WTC11 (cell line): ENCODE measurements at places on chromosomes 2 and 18. TPM values are rescaled to one million over a fixed set of nuclear protein-coding genes. Genes with fewer than 3 reads are reported as not detected.

DNA sequence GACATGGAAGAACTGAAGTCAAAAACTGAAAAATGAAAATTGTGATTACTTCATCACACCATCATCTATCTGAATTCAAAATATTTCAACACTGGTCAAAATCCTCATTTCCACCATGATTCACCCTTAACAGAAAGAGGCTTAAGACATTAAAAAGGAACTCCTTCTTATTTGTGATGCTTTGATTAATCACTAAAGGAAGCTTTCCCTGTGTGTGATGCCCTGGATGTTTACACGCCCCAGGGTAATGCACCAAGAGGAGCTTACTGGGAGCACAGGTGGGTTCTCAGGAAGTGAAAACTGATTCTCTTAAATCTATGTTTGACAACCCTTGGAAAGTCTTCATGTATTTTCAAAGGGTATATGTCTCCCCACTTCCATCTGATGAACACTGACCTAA is 11.5 kb downstream of the GRB14 start:
- DNase-seq, result no peak

DNA sequence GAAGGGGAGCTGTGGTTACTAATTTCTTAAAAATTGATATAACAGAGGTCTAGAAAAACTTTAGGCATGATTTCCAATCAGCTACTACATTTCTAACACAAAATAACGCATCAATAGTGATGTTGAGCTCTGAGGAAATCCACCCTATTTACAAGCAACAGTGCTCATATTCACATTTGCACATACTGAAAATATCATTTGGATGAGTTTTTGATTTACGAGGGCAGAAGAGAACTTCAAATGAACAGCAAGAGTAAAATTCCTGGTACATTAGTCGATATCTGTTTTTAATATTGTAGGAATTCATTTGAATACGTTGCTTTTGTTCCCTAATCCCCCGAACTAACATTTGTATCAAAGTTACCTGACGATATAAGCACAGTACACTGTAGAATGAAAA is 761.0 kb upstream of the POU3F3 start:
- no peak for DNase-seq

DNA sequence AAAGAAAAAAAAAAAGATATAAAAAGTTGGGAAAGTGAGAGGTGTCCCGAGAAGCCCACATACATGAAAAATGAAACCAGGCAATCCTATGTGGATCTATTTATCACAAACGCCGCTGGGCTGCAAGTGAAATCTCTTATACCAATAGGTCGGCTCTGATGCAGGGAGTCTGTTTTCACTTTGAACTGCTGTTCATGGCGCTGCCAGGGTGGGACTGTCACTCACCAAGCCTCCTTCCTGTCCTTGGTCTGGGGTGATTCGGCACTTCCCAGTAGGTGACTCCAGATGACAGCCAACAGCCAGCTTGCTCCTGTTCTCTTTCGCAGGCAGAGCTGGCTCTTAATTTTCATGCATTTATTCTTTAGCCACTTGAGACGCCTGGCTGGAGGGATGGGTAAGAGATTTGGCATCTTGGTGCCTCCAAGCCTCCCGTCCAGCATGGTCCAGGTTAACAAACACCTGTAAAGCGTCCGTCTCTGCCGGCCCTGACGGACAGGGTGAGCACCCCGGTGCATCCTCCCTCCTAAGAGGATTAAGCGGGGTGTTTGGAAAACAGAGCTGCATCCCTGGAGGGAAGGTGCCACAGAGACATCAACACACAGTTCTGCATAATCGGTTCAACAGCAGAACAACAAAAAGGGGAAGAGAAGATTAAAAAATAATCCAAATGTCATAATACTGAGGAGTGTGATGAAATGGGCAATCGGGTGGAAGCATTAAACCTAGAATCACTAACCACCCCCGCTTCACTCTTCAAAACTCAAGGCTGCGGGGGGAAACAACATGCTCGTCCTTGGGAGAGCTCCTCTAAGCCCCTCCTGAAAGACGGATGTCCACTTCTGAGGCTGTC is 58.7 kb downstream of the STEAP3 start:
- DNase-seq, result no peak

DNA sequence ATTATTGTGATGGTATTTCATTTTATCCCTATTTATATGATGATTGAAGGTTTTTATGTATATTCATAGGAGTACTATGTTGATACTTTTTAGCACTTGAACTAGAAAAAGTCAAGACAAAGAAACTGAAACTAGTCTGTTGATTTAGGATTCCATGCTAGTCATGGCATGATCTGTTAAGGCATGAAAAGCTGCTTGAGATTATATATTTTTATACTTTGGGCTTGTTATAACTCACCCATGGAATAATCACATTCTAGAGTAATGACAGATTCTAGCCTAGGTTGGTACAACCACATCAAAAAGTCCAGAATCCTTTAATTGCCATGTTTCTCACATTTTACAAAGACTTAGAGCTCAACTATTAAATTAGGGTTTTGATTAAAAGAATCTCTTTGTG is 472.6 kb upstream of the CELF4 start:
- no peak for DNase-seq

DNA sequence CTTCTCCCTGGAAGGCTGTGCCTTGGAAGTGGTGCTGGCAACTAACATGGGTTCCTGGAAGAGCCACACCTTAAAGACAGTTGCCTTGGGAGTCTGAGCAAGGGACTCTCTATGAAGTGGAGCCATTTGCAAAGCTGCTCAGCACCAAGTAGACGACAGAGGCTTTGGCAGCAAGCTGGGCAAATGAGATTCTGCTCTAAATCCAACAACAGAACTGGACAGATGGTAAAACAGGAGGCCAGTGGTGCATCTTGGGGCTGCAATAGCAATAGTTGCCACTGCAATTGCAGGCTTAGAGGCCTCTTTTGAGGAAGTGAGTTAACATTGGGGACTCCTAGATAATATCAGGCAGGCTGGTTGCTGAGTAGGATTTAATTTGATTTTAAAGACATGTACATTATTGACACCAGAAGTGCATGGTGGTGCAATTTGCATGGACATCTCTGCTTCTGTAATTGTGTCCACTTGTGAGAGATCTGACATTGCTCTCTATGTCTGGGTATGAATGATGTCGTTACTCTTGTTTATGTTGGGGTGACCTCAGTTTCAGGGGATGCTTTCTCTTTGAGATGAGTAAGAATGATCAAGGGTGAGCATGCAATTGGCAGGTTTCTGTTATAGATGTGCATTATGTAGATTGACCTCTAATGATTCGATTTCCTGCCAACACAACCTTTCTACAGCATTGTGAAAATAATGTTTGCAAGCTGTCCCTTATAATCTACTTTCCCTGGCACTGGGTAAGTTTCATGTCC is 568.3 kb upstream of the MEX3C start:
- DNase-seq, result no peak

- no peak for DNase-seq
These were observed 6.7 kb downstream of the ALS2 start for GRCh38 chr2:201773990-201774389.

DNA sequence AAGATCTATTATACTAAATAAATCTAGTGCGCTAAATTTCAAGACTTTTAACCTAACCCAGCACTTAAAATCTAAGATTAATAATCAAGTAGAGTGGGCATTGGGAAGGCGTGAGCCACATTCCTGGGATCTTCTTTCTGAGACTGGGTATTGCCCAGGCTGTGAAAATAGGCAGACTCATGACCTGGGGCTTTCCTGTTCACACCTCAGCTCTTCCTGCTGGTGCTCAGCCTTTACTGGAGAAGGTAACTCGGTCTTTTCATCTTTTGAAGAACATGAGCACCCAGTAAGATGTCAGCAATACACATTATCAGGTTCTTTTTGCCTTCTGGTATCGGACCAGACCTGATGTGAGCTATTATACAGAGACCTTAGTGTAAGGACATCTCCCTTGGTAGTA is 500.5 kb downstream of the PLCL1 start:
- no peak for DNase-seq

- DNase-seq, result no peak
These were observed 40.4 kb downstream of the PLEKHM3 start for GRCh38 chr2:207984765-207985480.

DNA sequence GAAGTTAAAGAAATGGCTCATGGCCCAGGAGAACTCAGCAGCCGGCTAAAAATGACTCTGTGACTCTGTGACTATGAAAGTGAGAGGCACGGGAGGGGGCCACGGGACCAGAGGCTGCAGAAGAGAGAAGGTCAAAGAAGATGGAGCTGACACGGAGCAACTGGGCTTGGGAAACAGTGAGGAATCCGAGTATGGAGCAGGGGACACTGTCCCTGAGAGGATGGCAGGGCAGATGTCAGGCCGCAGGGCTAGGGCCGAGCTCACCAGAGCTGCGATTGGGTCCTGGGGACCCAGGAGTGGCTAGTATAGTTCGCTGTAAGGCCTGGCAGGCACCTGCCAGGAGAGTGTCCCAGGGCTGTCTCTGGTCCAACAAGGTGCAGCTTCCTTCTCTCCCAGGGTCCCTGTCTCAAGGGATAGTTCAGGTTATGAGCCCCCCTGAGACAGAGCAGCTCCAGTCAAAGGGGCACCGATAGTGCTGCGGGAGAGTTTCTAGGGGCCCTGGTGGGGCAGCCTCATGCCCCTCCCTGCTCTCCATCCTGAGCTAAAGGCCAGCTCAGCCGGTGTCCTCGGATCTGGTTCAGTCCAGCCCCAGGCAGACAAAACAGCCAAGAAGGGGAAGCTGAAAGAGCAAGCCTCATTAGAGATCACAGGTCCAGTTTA is 42.7 kb downstream of the CIB4 start:
- DNase-seq, result peak; percentile 19

- no peak for DNase-seq
These were observed 84.9 kb upstream of the ZFP36L2 start for GRCh38 chr2:43311276-43311675.

DNA sequence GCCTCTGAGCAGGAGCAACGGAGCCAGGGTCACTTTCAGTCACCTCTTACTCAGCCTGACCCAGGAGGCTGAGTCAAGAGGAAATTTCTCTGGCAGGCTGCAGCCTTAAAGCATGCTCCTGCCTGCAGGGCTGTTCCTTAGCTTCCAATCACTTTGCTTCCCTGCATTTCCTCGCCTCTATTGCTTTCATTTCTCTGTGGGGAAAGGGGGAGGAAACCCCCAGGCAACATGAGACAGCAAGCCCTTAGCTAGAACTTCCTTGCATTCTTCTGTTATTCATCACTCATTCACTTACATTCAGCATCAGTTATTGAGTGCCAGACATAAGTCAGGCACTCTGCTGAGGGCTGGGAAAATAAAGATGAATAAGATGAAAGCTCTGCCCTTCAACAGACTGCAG is 13.0 kb downstream of the XDH start:
- no peak for DNase-seq

DNA sequence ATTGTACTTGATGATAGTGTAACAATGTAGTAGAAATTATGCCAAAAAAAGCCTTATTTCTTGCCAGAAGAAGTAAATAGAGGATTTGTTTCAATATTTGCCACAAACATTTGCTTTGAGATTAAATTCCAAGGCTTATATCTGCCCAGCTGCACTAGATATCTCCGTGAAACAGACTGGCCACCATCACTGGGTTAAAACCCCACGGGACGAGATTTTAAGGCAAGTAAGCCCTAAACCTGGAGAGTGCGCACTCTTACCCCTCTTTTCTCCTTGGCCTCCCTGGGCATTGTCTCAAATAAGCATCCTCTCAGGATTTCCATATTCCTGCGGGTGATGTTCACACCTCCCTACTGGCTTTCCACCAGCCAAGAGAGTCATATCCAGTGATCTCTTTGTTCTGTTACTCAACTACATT is 334.4 kb downstream of the AGPS start:
- DNase-seq, result no peak

DNA sequence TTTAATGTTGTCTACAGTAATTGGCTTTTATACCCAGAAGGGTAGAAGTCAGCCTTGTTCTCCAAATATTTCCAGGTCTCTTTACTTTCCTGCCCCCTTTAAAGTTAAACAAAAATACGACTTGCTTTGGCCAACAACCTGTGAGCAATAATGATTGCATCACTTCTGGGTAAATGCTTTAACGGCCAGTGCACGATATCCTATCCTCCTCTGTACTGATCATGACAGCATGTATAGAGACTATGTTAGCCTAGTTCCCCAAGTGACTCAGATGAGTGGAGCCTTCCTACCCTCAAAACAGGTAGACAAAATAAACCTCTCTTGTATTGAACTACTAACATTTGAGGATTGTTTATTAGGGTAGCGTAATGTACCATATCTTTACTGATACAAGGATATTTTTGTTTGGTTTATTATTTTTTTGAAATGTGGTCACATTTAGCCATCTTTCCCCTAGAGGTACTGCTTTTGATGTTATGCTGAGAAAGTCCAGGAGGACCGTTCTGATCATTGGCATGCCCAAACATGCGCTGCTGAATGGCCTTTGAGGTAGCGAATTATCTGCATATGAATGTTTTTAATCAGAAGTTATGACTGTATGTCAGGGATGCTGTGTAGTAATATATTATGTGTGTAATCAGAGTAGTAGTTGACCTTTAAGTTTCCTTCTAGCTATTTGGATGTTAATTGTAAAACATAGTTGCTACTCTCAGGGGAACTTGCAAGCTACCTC is 262.6 kb upstream of the DCC start:
- DNase-seq, result no peak

DNA sequence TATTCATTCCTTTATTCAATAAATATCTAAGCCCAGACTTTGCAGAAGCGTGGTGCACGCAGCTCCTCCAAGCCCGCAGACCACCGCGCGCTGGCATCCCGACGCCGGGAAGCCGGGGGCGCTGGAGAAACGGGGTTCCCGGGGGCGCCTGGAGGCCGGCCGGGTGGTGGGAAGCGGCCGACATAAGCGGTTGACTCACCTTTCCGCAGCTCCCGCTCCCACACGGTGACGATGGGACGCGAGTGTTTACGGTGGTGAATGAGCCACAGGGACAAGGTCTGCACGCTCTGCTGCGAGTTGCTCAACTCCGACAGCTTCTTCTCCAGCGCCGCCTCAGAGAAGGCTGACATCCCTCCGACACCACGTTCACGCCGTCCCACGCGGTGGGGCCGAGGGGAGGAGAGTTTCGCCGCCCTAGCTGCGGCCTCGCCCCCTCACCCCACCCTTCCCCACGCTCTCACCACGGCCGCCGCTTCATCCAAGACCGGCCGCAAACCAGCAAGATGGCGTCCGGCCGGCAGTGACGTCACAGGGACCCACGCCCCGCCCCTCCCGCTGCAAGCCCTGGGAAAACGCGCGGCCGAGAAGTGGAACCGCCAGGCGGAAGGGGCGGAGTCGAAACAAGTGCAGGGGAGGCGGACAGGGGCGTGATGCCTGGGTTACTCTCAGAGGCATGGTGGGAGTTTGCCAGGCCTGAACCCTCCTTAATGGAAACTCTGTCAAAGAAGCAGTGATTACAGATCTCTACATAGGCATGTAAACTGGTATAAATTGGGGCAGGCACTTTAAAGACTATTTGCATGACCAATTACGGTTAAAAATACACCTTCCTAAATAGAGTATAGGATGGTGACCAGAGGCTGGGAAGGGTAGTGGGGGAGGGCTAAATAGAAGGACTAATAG is at the start of gene RPRD1A:
RPRD1A (minus strand) TSS at position 505 of the 903 bp plus-strand sequence; CDS start at position 350, 155 bp downstream.
- peak; percentile 99 for DNase-seq

DNA sequence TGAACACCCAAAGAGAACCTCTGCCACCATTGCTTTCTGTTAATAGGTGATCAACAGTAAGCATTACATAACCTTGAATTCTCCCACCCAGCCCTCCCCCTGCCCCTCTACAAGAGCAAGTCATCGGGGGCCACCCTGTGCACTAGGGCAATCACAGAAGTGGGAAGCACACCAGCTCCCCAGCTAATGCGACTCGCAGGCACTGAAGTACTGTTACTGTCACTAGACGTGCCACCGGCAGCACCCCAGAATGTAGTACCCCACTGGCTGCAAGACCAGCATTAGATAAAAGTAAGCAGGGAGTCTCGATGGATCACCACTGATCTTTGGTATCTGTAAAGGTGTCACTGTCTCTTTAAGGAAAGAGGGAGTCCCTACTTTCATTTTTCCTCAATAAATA is 167.6 kb downstream of the FAM210A start:
- DNase-seq, result no peak

Gene DYSF
- 14.8 to 15.5 TPM (median 15.0 TPM) in 3 replicates for total RNA-seq

Gene LYPD1
- 2.8 to 4.7 TPM (median 4.1 TPM) in 3 replicates for total RNA-seq

Gene PPP1R1C
- 3.4 to 8.7 TPM (median 3.7 TPM) in 3 replicates for total RNA-seq

Gene GALNT3
- 19.4 to 20.6 TPM (median 20.5 TPM) in 3 replicates for total RNA-seq
